ENCODE measurements at places on chromosomes 6 and 20. TPM values are rescaled to one million over a fixed set of nuclear protein-coding genes. Genes with fewer than 3 reads are reported as not detected.

TPBG gene
- 71.4 TPM for total RNA-seq

HLA-DQB1 gene
- total RNA-seq, result not detected

CASP8AP2 gene
- 15.6 TPM for total RNA-seq

TMC2 gene
- not detected for total RNA-seq
